ENCODE measurements at places on chromosomes 4 and X.

- no peak overlapping the region for H3K27ac ChIP-seq
- no peaks in the 10 kb centered on the region for H3K36me3 ChIP-seq
- no peak overlapping the region for H3K4me3 ChIP-seq
These were observed 64.4 kb downstream of the CXCL13 start for GRCh38 chr4:77669946-77670590.

GRCh38 chr4:121057466-121057922 is 14.8 kb downstream of the NDNF start:
- DNase-seq = no peak
- H3K27ac ChIP-seq = no peak overlapping the region
- H3K4me1 ChIP-seq = no peaks in the 10 kb centered on the region
- H3K4me3 ChIP-seq = no peak overlapping the region

GRCh38 chrX:131812847-131813825 is 210.0 kb upstream of the STK26 start:
- H3K36me3 ChIP-seq = no peaks in the 10 kb centered on the region
- H3K27ac ChIP-seq = peak overlapping the region; percentile 72
- H3K4me3 ChIP-seq = peak overlapping the region; percentile 42
- peak; percentile 88 for DNase-seq
- no peaks in the 10 kb centered on the region for H3K4me1 ChIP-seq
- no peaks in the 10 kb centered on the region for H3K27me3 ChIP-seq

DNA sequence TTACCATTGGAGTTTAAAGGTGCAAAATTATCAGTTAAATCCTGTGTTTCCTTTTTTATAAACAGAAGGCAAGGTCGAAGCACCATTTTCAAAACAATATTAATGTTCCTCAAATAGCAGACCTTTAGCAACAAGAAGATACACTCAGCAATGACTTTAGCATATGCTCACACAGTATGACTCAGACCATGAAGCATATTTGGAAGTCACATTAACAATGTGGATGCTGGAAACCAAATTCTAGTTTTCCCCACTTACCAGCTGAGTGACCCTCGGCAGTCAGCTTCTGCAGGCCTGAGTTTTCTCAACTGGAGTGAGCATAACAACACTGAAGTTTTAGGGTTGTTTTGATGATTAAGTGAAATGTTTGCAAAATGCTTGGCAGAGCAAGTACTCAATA is 130.5 kb downstream of the ANK2 start:
- H3K27ac ChIP-seq = no peak overlapping the region
- H3K4me3 ChIP-seq = no peak overlapping the region
- no peaks in the 10 kb centered on the region for H3K36me3 ChIP-seq
- DNase-seq = no peak
- no peaks in the 10 kb centered on the region for H3K27me3 ChIP-seq

- peak; percentile 80 for DNase-seq
- no peaks in the 10 kb centered on the region for H3K27me3 ChIP-seq
- H3K4me3 ChIP-seq = peak overlapping the region; percentile 19
- no peak overlapping the region for H3K27ac ChIP-seq
- no peaks in the 10 kb centered on the region for H3K4me1 ChIP-seq
These were observed 11.0 kb downstream of the SUPT20HL1 start for GRCh38 chrX:24371391-24371972.

DNA sequence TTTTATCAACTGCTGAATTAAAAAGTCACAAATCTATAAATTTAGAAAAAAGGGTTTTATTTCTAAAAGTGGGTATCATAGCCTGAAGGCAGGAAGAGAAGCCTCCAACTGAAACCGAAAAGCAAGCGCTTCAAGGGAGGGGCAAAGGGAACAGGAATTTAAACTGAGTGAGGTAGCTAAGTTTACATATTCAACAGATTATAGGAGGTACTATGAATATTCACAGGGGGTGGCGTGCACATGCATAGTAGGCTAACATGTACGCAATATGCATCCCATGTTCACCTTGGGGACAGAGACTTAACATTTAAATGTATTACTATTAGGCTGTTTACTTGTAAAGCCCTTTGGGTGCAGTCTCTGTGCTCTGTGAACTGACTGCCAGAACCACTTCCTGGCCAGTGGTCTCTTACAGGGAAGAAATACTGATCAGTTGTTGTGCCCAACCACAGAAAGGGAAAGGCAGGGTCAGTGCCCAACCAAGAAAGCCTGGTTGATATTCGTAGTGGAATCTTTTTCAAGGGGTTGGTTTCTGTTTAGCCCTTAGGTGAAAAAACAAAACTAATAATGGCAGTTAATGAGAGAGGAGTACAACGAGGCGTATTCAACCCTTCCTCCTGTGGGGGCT is 168.7 kb upstream of the GALNTL6 start:
- no peak for DNase-seq
- H3K27me3 ChIP-seq = no peaks in the 10 kb centered on the region
- no peak overlapping the region for H3K4me3 ChIP-seq
- H3K4me1 ChIP-seq = no peaks in the 10 kb centered on the region
- H3K36me3 ChIP-seq = no peaks in the 10 kb centered on the region
- no peak overlapping the region for H3K27ac ChIP-seq
